ENCODE measurements at places on chromosomes 12 and 14. TPM values are rescaled to one million over a fixed set of nuclear protein-coding genes. Genes with fewer than 3 reads are reported as not detected.

GRCh38 chr12:131700271-131700670 lies 10.6 kb upstream of the SFSWAP start:
- no peak for DNase-seq

- DNase-seq, result no peak
Measured at GRCh38 chr12:3145546-3146310, 68.5 kb downstream of the TSPAN9 start.

GPR132 gene
- 0.10 TPM for polyA plus RNA-seq

- peak; percentile 88 for DNase-seq
Measured at GRCh38 chr14:50045039-50045711, 71.2 kb downstream of the VCPKMT start.

DNA sequence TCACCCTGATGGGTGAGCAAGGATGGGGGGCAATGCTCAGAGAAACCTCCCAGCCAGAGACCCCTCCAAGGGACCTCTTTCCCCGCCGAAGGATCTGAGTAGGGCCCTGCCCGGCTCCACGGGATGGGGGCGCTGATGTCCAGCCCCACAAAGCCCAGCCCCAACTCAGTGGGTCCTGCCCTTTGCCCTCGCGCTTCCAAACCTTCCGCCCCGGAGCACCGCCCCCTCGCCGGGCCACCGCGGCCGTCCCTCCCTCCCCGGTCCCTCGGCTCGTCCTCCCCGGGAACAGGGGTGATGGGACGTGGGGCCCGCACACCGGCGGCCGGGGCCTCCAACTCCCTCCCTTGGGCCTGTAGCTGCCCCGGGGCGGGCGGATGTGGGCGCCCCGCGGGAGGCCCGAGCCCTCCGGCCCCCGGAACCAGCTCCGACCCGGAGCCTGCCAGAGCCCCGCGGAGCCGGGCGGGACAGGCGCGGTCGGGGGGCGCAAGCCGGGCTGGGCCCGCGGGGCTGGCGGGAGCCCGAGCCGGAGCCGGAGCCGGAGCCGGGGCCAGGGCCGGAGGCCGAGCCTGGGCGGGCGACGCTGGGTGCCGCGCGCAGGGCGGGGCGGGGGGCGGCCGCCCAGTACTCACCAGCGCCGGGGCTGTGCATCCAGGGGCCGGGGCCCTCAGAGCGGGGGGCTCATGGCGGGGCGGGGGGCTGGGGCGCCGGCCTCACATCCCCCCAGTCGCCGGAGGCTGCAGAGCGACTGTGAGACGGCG lies 386 bp downstream of the HDAC7 start:
- no peak for DNase-seq

- DNase-seq, result no peak
Measured at GRCh38 chr12:9694241-9694640, 24.7 kb downstream of the CLEC2D start.

OR6C2 gene
- polyA plus RNA-seq, result not detected

- DNase-seq, result no peak
Measured at GRCh38 chr14:103519043-103519836, 3.4 kb downstream of the CKB start.

GRCh38 chr14:79395061-79395460 lies 816.2 kb downstream of the DIO2 start:
- peak; percentile 54 for DNase-seq

DNA sequence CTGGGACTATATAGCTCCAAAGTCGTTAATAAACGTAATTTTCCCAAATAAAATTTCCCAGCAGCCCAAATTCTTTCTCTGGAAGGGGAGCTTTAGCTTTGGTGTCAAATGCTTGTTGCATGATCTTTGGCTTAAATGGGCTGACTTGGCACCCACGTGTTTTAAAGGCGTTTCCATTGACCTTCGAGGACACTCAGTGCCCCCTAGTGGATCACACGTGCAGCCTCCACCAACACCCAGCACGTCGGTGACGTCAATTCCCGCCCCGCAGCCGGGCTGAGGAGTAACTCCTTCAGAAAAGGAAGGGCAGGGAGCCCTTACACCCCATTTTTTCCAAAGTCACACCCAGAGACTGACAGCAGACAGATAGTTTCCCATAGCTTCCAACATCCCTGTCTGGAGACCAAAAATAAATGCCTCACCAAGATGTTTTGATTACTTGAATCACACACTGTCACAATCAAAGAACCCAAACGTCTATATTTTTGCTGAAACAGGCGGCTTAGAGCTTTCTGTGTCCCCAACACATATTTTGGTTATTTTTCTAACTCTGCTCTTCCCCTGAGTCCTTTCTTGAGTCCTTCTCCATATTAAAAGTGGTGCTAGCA lies 707.9 kb downstream of the AACS start:
- no peak for DNase-seq

ANKRD33 gene
- not detected for polyA plus RNA-seq

FGD4 gene
- polyA plus RNA-seq, result 2.1 TPM

GRCh38 chr14:62081951-62082350 lies 319.7 kb downstream of the SNAPC1 start:
- no peak for DNase-seq

LPAR5 gene
- polyA plus RNA-seq, result not detected

ARHGAP9 gene
- 0.79 TPM for polyA plus RNA-seq

DNA sequence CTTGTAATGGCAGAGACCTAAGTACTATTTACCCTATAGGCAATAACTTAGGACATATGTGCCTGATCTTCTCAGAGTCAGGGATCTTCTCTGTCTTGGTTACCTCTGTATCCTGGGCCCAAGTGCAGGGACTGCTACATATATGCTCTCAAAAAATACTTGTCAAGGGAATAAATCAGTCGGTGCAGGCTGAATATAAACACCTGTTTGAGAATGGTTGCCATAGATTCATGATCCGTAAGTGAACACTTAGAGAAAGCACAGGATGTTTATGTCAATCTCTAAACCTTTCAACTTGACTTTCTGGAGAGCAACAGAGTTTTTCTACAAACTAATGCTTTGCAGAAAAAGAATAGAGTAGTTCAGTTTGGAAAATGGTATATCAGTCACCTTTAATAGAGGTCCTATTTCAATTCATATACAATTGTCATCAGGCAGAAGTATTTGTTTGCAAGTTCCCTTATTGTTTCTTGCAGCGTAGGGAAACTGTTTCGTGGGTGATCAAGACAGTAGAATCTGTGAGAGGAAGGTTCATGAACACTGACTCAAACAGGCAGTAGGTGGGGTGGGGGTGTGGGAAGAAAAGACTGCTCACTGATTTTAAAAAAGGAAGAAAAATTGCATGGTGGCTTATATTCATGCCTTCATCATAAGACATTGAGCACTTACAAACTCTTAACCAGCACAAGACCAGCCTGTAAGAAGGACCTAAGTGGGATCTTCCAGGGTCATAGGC lies 6.0 kb upstream of the UBE2N start:
- DNase-seq, result no peak

VDR gene
- 10.8 TPM for polyA plus RNA-seq

FOXG1 gene
- polyA plus RNA-seq, result not detected

EID3 gene
- 2.2 TPM for polyA plus RNA-seq

CBLN3 gene
- 4.5 TPM for polyA plus RNA-seq

DNA sequence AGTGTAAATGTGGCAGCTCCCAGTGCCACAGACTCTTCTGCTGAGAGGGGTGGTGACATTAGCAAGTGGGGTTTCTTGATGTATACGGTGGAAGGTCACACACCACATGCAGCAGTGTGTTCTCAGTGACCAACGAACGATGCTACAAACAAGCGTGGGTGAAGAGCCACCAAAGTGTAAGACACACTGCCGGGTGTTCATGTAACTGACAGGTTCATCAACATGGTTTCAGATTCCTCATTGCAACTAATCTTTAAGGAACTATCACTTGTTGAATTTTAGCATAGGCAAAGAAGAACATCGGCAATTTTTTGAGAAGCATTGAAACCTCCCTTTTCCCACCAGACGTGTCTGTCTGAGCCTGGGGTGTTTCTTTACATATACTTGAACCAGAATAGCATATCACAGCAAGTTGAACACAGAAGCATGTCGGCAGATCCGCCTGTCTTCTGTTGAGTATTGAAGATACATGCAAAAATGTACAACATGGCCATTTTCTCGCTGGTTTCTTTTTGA lies 58.8 kb downstream of the PPP2R5C start:
- no peak for DNase-seq

NOPCHAP1 gene
- 9.3 TPM for polyA plus RNA-seq

GRCh38 chr12:108833757-108834472 lies 23.5 kb downstream of the SSH1 start:
- DNase-seq, result peak; percentile 83

DNA sequence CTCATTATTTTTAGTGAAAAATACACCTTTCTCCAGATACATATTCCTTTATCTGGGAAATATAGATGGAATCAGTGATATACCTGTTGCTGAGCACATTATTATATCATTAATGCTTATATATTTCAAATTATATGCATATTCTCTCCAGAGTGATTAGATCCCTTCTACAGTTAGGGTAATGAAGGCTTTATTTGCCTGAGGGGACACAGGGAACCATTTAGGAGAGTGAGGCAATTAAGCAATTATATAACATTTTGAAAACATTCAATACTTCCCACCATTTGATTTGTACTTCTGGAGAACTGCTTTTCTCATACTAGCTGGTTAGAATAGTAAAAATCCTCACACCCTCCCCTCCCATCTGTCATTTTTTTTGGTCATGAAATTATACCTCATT lies 212.8 kb upstream of the NOVA1 start:
- no peak for DNase-seq

- peak; percentile 69 for DNase-seq
Measured at GRCh38 chr14:89973234-89973823, 17.6 kb downstream of the TDP1 start.

LHX5 gene
- not detected for polyA plus RNA-seq

All from IMR-90 (cell line).